ENCODE measurements at places on chromosomes 5 and 9.
A peak's percentile ranks its signal among the peaks of the same experiment; 100 is the strongest.

DNA sequence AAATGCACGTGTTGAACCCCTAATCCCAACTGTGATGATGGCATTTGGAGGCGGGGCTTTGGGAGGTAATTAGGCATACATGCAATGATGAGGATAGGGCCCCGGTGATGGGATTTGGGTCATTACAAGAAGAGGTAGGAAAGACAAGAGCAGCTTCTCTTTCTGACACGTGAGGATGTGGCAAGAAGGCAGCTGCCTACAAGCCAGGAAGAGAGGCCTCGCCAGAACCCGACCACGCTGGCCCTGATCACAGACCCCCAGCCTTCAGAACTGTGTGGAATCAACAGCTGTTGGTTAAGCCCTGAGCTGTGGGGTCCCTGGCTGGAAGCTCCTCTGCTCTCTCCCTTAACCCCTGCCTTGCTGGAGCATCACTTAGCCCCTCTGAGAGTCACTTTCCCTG, 57.5 kb downstream of the COL23A1 start:
- DNase-seq = no peak

GRCh38 chr9:37369671-37370070, 52.8 kb upstream of the GRHPR start:
- no peak for DNase-seq

DNA sequence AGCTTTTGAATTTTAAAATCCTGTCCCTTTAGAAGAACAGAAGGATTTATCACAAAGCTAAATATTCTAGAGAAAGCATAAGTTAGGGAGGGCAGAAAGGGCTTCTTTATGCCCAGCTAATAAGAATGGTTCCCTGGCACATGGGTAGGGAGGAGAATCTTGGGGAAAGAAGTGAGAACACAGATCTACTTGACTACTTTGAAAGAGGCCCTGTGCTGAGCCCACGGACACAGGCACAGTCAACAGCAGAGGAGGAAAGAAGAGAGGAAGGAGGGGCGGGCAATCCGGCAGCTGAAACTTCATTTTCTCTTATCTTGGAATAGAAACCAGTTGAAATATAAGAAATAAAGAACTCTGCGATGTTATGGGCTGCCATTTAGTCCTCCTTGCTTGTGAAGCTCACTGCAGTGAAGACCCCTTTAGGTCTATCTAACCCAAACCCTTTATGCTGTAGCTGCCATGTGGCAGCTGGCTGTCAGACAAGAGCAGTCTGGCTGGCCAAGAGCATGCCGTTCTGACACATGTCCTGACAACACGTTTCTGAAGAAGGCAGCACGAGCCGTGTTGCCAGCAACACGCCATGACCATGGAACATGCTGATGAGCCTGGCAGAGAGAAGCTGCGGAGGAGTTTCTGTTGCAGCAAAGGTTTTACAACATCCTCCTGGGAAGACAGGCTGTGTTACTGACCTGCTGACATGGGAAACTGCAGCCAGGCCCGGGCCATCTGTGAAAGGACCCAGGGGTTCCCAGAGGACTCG, 34.2 kb downstream of the ABLIM3 start:
- no peak for DNase-seq

DNA sequence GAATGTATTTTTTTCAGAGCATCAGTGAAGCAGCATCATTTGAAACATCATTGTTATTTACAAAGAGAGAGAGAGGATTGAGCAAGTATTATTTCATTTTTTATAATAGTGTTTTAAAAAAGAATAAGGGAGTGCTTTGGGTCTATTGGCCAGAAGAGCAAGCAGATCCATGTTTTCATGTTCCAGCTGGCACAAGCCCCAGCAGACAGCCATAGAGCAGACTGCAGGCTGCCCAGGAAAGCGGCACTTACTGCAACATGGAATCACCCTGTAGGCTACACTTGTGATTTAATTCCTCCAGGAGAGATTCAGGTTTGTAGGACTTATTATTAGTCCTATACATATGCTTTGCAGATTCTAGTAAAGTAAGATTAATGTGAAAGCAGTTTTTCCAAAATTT, 407.0 kb upstream of the GRAMD2B start:
- DNase-seq = no peak

- DNase-seq = no peak
These were observed 397.6 kb upstream of the IRX4 start for GRCh38 chr5:2280318-2280717.

- DNase-seq = no peak
These were observed 284.7 kb upstream of the IRX2 start for GRCh38 chr5:3036041-3036788.

- no peak for DNase-seq
These were observed 486.7 kb downstream of the TMEM232 start for GRCh38 chr5:110239786-110240185.

- DNase-seq = no peak
These were observed 1.1 kb downstream of the RELL2 start for GRCh38 chr5:141637767-141638419.

DNA sequence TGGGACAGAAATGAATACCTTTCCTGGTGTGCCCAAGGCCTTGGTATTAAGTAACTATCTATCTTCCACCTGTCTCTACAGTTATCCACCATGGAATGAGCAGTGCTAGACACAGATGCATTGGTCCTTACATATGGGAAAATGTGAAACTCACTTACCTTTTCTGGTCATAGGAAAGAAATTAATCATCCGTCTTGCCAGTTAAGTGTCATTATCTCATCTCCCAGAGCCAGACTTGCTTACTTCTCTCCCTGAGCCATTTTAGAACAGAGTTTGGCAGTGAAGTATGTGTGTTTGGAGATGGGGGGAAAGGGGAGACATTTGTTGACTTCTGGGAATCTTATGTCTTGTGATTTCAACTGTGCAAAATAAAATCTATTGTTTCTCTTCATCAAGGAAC, 1211.0 kb upstream of the CDH6 start:
- DNase-seq = no peak

DNA sequence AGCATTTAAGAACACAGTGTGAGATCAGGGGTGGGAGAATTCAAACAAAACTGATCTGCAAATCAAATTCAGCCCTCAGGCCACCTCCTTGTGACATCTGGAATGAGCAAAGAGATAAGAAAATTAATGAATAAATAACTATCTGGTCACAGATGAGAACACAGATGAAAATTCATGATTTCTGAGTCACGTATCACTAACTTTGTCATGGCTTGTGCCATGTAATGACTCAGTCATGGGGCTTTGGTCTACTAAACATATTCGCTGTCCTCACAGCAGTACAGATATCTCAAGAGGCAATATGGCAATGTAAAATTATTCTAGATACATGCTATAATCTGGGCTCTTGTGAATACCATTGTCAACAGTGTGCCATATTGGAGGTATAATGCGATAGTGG, 274.4 kb downstream of the MAN2A1 start:
- DNase-seq = no peak

DNA sequence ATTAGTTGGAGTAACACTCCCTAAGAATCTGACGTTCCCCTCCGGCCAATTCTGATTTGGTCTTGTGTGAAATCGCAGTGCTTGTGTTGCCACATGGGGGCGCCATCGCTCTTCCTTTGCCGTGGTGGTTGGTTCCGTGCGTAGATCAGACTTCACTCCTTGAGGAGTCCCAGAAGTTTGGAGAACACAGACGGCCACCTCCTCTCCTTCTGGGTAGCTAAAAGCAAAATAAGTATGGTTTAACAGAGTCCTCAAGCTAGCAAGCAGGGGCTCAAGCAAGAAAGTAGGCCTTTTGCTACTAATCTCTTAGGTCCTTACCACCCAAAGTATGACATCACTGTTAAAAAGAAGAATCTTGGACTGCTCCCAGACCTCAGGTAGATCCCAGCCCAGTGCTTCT, 59.5 kb downstream of the HSPA4 start:
- DNase-seq = peak; percentile 44

- peak; percentile 59 for DNase-seq
These were observed 2.6 kb upstream of the SNX18 start for GRCh38 chr5:54514841-54515432.

- peak; percentile 76 for DNase-seq
These were observed 89.9 kb upstream of the CLINT1 start for GRCh38 chr5:157948738-157949410.

DNA sequence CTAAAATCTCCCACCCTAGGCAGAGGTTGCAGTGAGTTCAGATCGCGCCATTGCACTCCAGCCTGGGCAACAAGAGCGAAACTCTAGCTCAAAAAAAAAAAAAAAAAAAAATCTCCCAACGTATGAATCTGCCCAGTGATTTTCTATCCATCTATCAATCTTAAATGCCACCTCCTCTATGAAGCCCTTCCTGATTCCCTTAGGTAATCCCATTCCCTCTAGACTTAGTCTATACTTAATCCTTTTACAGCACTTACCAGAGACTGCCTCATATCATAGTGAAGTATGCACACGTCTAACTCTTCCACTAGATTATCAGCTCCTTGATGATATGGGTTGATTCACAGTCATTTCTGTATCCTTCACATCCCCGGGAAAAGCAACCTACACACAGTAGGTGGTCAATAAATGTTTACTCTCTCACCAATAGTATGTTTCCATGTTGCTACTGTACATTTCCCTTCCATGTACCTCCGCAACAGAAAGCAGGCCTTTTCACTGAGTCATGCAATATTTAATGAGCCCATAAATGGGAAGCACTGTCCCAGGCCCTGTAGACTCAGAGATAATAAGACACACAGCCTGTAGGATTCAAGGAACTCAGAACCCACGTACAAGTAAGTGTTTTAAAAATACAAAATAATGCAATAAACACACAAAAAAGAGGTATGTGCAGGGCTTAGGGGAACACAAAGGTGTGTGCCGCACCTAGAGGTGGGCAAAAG, 1.2 kb downstream of the DROSHA start:
- DNase-seq = no peak

GRCh38 chr5:172840432-172841154, 6.5 kb downstream of the ERGIC1 start:
- DNase-seq = no peak

DNA sequence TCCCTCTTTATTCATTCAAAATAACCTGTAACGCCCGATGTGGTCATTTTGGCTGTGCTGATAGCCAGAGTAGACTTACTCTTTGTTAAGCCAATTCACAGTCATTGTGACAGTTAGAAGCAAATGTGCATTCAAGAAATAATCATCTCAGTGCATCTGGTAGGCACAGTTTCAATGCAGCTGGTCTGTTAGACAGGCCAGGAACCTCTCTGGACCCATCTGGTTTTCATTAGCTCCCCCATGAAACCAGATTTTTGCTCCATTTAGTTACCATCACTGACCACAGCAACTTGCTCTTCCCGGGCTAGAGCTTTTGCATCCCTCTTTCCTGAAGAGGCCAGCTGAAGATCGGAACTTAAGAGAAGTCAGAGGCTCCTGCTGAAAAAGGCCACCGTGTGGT, 284.2 kb downstream of the NSG2 start:
- DNase-seq = no peak

GRCh38 chr5:138922494-138922893, 47.4 kb upstream of the LRRTM2 start:
- no peak for DNase-seq

- DNase-seq = no peak
These were observed 33.0 kb downstream of the VAV2 start for GRCh38 chr9:133959171-133959570.

DNA sequence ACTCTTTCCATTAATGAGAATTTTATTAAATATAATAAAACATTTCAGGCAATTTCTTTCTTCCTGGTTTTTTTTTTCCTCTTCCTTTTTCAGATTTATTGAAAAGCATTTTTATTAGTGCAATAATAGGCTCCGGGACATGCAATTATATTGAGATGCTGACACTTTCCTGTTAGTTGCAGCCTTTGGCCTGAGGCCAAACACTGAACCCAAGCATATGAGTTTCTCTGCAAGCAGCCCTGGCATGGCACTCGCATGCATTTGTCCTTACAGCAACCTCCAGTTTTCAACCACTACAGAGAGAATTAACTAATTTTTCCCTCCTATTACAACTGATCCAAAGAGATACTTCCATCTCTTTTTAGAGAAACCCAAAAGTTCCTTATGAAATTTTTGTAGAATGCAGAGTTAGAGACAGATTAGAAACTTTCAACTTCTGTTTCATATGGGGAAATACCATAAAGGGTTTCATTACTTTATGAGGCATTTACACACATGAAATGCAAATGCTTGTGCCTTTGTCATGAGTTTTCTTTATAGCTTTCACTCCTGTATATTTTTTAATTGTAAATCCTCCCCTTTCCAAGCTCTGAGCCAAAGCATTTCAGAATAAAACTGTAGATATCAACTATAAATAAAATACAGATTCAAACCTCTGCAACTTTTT, 183.0 kb downstream of the CETN3 start:
- DNase-seq = no peak

GRCh38 chr5:31730139-31730538, 91.2 kb downstream of the PDZD2 start:
- DNase-seq = no peak

- DNase-seq = no peak
These were observed 103.8 kb upstream of the PTGER4 start for GRCh38 chr5:40575921-40576320.

DNA sequence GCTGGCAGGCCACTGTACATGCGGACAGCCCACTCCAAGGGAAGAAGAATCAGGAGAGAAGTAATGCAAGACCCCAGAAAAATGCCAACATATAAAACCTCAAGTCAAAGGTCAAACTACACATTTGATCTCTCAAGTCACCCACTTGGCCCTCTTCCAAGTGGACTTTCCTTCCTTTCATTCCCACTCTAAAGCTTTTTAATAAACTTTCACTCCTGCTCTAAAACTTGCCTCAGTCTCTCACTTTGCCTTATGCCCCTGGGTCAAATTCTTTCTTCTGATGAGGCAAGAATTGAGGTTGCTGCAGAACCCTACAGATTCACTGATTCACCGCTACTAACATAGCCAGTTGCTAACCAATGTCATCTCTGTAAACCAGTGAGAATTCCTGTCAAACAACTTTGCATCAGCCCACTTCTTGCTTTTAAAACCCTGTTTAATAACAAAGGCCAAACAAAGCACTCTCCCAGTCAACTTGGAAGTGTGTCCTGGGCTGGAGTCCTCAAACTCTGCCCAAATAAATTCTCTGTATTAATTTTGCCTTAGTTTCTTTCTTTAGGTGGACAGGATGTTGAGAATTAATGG, 6.9 kb upstream of the ATP6V1G1 start:
- no peak for DNase-seq

GRCh38 chr5:58849223-58849622, 266.3 kb downstream of the RAB3C start:
- DNase-seq = no peak

DNA sequence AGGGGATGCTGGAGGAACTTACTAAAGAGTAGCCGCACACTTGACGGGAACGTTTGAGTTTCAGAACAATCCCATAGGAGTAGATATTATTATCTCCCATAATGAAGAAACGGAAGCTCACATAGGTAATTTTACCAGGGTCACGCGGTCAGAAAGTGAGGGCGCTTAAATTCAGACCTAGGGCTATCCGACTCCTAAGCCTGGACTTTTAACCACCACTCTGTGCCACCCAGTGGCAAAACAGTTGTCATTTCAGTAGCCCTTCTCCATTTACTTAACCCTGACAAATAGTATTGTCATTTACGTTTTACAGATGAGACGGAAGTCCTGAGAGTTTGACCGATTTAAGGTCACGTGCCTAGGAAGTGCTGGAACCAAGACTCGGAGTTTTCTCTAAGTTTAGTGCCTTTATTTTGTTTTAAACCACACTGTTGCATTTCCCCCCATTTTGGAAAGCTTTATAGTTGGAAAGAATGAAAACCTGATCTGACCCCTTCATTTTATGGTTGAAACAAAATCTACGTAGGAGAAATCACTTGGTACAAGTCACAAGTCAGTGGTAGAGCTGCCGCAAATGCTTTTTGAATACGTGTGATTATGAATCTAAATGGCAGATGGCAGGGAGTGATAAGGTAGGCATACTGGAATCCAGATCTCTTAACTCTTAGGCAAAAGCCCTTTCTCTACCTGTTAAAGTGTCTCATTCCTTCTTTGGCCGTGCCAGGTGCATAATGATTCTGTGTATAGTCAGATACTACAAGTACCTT, 650 bp downstream of the MRRF start:
- no peak for DNase-seq

GRCh38 chr9:137273611-137274320, 3.8 kb upstream of the TOR4A start:
- DNase-seq = no peak

Data from non-pigmented ciliary epithelial cell (primary cell).